ENCODE measurements at places on chromosomes 4 and X.
A peak's percentile ranks its signal among the peaks of the same experiment; 100 is the strongest.

- DNase-seq, result no peak
Measured at GRCh38 chr4:10172278-10172921, 55.8 kb upstream of the WDR1 start.

DNA sequence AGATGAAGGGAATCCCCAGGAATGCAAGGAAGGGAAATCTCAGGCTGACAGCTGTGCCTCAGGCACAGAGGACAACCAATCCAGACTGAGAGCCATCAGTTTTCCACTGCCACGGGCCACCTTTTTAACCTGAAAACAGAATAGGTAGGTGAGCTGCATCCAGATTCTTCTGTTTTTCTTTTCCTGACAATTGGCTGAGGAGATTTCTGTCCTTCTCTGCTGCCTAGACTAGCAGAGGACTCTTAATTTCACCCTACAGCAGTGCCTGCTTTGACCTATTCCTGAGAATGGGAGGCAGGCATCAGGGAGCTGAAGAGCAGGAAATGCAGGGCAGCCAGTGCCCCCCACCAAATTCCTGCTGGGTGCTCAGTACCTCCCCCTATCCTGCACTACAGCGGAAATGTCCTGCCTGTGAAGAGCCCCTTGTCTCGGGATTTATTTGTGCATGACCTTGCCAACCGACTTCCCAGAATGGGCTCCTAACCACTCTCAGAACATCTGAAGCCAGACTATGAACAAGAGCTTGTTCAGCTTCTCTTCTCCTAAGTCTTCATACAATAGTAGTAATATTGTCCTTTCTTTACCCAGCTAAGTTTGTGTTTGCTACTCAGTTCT, 65.1 kb downstream of the CASK start:
- DNase-seq, result no peak

DNA sequence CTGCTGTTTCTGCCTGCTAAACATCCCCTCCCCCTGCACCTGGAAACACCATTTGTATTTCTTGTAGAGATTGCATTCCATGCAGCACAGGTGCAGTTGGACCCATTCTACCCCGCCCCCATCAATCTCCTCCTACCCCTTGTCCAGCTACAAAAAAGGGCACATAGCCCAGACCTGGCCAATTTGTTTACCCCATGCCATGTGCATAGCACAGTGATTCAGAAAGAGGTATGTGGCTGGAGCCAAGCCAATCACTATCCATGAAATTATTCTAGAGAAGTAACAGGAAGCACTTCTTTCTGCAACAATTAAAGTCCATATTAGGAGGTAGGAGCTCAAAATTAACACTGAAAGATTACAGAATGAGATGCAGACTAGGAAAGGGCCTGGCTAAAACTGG, 20.2 kb upstream of the TMEM184C start:
- DNase-seq, result no peak

GRCh38 chr4:80876810-80877209, 153.7 kb upstream of the BMP3 start:
- DNase-seq, result no peak

DNA sequence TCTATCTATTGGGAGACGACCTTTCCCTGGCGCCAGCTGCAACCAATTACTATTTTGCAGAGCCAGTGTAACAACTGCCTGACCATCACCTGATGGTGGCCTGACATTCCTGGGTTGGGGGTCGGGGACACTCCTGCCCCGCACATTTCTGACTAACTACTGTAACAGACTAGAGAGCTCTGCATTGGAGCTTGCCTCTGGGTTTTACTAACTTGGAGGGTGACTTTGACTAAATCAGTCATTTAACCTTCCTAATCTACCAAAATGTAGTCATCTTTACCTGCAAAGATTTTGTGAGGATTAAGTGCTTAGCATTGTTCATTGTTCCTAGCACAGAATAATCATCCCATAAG, 37.5 kb upstream of the ABCG2 start:
- no peak for DNase-seq

DNA sequence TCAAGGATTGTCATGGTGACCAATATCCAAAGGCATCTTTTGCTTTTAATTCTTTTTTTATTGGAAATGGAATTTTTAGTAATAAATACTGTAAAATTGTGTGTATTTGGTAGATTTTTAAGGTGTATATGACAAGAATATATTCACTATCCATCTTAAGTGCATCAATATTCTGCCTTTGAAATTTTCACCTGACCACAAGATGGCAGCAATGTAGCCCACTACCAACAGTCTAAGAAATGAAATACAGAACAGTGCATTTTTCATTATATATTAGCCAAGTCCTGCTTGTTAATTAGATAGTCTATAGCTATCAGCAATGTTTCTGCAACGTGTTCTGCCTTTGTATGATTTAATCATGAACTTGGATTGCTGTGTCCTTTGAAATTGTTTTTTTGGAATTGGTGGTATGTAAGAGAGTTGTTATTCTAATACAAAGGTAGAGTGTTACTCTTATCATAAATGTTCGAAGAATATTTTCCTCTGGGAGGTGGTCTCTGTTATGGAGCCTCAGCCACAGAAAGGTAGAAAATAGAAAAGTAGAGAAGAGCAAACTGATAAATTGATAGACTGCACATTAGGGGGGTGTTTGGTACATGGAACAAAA, 38.2 kb downstream of the HPGDS start:
- DNase-seq, result no peak

DNA sequence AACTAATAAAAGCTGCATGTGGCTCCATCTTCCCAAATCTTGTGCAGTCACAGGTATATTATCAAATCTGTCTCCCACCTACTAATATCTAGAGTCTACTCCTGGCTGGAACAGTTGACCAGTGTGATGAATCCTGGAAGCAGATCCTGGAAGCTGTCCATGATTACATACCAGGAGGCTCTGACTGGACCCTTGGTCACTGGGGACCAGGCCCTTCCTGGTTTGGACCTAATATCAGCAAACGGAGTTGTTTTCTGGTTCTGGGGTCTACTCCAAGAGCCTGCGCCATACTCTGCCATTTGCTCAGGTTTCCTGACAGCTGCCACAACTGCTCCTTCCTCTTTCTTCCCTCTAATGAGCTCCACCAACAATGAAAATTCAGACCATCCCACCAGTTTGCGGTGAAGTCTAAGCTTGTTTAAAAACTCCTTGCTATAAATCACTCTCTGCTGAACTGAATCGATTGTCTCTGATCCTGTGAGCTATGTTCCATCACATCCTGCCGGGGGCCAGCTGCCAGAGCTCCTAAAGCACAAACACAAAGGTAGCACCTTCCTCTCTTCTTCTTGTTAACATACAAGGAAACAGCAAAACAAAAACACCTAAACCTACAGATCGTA, 114.2 kb downstream of the PALLD start:
- no peak for DNase-seq

DNA sequence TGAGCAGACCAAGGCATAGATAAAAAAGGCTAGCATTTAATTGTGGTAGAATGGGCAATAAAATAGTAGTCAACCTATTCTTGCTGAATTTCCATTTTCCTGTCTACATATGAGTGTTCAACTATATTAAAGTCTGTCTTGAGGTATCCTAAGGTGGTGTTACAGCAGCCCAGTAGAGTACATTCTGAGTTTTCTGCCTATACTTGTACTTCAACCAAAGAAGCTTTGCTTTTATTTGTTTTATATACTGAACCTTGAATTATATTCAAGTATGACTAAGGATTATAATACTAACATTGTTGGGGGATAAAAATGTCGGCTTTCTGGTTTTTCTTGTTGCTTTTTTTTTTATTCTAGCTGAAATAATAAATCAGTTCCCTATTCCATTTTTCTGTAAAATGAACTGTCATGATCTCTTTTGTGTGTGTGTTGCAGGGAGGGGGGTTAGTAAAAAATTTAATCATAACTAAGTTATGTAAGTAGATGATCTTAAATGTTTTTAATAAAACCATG, 106.7 kb downstream of the PDLIM5 start:
- DNase-seq, result no peak

- DNase-seq, result no peak
Measured at GRCh38 chr4:113584407-113585150, 177.0 kb downstream of the CAMK2D start.

- no peak for DNase-seq
Measured at GRCh38 chrX:40304115-40304514, 206.4 kb upstream of the BCOR start.

GRCh38 chr4:77893451-77893850, 30.8 kb downstream of the MRPL1 start:
- DNase-seq, result no peak

GRCh38 chr4:185809121-185809520, 2.9 kb downstream of the SORBS2 start:
- DNase-seq, result no peak

DNA sequence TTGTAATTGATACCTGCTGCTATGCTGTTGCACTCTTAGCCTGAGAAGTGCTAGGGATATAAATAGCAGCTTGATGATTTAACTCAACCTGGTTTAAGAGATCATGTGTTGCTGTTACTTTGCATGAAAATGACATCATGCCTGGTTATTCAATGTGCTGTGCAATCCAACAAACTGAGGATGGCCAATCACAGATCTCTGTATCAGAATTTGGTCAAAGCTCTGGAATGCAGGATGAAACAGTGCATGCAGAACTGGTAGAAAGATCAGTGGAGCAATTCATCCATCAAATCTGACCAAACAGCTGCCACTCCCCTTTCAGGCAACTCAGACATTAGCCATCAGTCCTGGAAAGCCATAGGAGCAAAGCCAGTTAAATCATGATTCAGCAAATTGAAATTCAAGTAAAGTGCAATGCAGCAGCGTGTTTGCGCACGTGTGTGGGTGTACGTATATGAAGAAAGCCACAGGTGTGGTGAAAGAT, 160.3 kb upstream of the RASGEF1B start:
- DNase-seq, result no peak

DNA sequence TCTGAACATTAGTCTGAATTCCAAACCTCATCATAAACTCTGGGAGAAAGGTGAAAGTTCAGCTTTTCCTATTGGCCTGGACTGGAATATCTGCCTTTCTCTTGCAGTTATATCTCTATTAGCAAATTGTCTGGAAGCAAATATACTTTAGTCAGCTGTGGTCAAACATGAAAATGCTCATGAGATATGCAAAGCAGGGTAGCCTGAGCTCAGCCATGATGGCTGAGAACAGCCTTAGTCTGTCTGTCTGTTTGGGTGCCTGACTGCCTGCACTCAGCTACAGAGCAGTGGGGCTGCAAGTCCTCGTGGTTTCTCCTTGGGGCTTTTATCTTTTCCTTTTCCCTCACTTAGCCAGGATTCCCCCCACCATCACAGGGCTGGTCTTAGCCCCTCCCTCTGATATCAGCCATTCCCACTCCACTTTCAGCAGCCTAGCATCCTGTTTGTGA, 19.5 kb upstream of the PGRMC2 start:
- no peak for DNase-seq

DNA sequence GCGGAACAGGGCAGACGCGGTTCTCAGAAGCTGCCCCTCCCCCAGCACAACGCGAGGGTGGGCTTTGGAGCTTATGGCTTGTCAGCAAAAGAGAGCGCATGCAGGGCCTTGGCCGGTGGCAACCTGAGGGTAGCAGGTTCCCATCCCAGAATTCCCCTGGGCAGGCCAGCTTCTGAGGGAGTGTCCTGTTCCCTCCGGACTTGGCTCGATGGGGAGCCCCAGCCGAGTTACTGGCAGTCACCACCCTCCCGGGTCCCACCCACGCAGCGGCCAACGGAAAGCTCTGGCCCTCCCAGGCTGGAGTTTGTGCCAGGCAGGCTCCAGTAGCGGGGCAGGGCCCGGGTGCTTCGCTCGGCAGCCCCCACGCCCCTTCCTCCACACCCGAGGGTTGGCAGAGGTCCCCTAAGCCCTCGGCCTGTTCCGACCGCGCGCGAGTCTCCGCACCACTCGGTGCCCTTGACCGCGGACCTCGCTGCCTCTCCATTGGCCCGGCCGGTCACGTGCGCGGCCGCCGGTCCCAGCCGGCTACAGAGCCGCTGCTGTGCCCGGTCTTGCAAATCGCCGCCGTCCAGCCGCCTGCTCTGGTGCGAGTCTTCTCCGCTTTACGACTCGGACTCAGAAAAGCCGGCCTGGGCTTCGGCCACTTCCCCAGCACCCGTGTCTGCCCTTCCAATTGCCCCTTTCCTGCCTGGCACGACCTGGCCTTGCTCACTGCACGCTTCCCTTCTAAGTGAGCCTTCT, 20.9 kb upstream of the MTM1 start:
- peak; percentile 88 for DNase-seq

- no peak for DNase-seq
Measured at GRCh38 chr4:165184220-165184619, 23.1 kb upstream of the KLHL2 start.

DNA sequence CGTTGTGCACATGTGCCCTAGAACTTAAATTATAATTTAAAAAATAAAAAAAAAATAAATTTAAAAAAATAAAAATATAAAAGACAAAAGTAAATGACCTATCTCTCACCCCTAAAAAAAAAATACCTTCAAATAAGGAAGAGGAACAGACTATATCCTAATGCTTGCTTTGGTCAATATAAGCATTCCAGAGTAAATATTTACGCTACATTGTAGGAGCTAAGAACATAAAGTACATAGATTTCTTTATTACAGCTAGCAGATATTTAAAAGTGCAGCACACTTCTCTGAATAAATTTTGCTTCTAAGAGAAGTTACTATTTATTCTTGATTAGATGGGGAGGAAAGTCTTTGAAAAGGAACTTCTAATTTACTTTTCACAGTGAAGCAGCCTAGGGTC, 24.5 kb upstream of the UGT2B11 start:
- DNase-seq, result no peak
